ENCODE measurements at places on chromosomes 1 and 21.

DNA sequence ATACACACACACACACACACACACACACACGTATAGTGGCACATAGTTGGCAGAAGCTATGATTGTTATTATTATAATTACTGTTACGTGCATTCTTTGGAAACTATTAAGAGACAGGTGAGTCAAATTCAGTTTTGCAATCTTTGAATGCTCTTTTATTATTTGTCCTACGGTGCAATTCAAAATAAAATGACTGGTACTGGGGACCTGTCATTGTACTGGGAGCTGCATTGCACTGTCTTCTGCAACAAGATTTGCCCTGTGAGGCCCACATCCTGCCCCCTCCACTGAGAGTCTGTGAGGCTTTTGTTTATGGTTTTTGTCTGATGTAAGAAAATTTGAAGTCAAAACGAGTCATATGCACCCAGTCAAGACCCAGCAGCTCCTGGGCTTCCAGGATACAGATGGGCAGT, 1.9 kb downstream of the LY9 start:
- DNase-seq = no peak

DNA sequence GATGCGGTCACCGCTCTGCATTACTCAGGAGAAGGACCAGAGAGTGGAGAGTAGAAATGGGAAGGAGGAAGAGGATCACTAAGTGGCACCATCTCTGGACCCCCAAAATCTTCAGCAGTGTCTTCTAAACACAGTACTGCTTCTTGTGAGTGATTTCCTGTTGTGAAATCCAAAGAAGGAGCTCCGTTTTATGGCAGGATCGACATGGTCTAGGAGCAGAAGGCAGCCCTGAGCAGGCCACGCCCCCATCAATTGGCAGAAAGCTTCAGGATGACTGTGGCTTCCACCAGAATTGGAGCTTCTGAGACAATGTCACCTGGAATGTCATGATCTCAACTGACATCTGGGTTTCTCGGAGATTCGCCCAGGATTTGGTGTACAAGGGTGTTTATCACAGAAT, 171.5 kb downstream of the ADSS2 start:
- DNase-seq = no peak

GRCh38 chr1:117828201-117828600, 101.2 kb downstream of the GDAP2 start:
- no peak for DNase-seq

DNA sequence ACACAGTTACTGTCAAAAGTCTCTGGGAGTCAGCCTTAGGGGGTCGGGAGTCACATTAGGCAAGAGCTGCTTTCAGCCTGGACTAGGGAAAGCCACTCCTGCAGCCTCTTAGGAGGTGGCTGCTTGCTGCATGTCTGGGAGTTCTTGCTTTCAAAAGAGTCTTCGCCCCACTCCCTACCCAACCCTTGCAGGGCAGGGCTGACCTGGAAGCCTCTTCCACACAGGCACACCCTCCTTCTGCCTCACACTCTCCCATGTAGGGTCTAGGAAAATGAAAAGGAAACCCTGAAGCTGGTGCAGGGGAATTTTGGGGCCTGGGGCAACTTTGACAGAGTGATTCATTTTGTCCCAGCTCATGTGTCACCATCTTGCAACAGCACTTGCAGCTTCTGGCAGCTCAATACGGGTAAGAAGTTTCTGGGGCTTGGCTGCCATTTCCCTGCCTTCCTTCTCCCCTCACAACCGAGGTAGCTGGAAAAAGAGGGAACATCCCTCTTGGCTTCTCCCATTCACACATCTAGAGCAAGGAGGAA, 37.3 kb downstream of the KCND3 start:
- no peak for DNase-seq

GRCh38 chr21:40011371-40011770, 144.1 kb downstream of the PCP4 start:
- no peak for DNase-seq

- DNase-seq = no peak
Observed at GRCh38 chr1:11062965-11063401, 3.2 kb upstream of the SRM start.

GRCh38 chr1:211928290-211928801, 97.8 kb upstream of the LPGAT1 start:
- DNase-seq = no peak

DNA sequence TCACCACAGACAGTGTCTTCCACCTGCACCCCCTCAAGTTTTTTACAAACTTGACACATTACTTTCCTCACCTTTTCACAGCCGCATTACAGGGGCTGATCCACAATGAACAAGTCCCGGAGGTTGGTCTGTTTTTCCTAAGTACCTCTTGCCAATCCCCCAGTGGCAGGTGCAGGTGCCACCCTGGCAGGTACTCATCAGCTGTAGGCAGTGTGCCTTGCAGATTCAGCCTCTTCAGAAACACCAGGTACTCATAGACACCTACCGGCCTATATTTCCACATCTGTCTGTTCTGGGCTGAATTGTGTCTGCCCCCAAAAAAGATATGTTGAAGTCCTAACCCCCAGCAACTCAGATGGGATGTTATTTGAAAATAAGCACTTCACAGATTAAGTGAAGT, 81.4 kb upstream of the CNIH3 start:
- no peak for DNase-seq

- no peak for DNase-seq
Observed at GRCh38 chr1:215517441-215517891, 49.6 kb upstream of the KCTD3 start.

GRCh38 chr21:15508554-15508953, 221.2 kb upstream of the USP25 start:
- no peak for DNase-seq

- DNase-seq = no peak
Observed at GRCh38 chr1:83882906-83883305, 116.0 kb downstream of the TTLL7 start.

DNA sequence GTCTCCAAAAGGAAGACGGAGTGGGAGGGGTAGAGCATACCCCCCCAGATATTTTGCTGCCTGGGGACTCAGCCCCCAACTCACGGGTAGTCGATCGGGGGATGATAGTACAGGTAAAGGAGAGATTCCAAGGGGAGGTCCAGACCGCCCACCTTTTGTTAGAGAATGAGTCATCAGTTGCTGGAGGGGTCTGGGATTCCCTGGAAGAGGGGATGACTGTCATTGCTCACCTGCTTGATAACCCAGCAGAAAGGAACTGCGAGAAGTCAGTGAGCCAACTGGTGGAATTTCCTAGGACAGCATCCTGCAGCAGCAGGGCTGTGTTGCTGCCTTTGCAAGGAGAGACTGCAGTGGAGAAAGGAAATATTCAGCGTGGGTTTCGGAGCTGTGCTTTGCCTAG, 64.4 kb downstream of the MACF1 start:
- no peak for DNase-seq

DNA sequence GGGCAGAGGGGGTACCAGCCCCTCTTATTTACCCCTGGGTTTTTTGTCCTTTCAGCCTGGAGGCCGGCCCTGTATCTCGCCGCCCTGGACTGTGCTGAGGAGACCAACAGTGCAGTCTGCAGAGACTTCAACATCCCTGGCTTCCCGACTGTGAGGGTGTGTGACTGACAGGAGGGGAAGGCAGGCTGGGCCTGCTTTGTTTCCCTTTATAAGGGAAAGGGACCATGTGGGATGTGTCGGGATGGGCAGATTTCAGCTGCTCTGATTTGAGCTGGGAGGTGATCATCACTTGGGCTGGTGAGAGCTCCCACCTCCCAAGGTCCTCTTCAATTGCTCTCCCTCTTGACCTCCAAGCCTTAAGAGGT, 11.7 kb downstream of the QSOX1 start:
- DNase-seq = no peak

DNA sequence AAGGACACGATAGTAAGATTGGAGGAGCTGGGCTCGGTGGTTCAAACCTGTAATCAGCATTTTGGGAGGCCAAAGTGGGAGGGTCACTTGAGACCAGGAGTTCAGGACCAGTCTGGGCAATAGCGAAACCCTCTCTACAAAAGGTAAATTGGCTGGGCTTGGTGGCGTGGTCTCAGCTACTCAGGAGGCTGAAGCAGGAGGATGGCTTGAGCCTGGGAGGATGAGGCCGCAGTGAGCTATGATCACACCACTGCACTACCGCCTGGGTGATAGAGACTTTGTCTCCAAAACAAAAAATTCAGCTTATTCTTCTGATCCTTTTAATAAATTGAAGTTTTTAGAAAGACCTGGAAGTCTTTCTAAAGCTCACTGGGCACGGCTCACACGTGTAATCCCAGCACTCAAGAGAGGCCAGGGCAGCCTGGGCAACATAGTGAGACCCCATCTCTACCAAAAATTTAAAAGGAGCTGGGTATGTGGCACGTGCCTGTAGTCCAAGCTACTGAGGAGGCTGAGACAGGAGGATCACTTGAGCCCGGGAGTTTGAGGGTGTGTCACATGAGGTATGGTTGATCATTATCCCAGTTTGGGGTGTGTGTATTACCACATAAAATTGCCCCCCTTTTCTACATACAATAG, 15.3 kb downstream of the MASP2 start:
- DNase-seq = no peak

Data from activated CD4-positive, alpha-beta T cell treated with anti-CD3 and anti-CD28 coated beads, Interleukin-2, amount 50 U/mL, for 24 hours (primary cell).